Neural crest cell (in vitro differentiated cells): ENCODE measurements at places on chromosomes 11 and 22.

DNA sequence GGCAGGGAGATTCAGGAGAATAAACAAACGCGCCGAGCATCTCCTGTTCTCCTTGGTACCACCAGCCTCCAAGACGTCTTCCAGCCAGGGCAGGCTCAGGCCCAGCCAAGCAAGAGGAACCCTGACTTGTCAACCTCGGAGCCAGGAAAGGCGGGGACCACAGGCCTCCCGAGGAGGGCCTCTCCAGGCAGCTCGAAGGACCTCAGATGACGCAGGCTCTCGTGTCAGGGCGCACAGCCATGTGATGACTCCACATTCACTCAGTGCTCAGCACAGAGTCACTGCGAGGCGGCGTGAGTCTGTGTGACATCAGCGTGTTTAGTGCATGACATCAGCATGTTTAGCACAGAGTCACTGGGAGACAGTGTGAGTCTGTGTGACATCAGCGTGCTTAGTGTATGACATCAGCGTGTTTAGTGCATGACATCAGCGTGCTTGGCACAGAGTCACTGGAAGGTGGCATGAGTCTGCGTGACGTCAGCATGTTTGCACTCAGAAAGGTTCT is 241.4 kb downstream of the BRD1 start:
- no peak for DNase-seq

DNA sequence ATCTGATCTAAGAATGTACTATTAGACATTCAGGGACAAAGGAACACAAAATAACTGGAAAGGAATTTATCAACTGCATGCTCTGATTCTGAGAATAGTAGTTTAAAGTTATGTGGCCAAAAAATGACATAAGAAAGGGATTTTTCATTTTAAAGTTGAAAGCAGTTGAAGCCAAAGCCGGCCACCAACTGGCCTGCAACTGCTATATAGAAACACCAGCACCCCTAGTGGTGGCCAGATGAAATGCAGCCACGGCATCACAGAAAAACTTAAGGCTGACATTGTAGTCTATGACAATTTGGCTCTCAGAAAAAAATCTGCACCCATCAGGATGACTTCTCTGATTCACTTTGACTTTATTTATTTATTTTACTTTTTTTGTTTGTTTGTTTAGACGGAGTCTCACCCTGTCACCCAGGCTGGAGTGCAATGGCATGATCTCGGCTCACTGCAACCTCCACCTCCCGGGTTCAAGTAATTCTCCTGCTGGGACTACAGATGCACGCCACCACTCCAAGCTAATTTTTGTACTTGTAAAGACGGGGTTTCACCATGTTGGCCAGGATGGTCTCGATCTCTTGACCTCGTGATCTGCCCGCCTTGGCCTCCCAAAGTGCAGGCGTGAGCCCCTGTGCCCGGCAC is 59.2 kb downstream of the SLC35F2 start:
- peak; percentile 63 for DNase-seq

GRCh38 chr11:119830400-119830799 is 101.4 kb upstream of the NECTIN1 start:
- no peak for DNase-seq

DNA sequence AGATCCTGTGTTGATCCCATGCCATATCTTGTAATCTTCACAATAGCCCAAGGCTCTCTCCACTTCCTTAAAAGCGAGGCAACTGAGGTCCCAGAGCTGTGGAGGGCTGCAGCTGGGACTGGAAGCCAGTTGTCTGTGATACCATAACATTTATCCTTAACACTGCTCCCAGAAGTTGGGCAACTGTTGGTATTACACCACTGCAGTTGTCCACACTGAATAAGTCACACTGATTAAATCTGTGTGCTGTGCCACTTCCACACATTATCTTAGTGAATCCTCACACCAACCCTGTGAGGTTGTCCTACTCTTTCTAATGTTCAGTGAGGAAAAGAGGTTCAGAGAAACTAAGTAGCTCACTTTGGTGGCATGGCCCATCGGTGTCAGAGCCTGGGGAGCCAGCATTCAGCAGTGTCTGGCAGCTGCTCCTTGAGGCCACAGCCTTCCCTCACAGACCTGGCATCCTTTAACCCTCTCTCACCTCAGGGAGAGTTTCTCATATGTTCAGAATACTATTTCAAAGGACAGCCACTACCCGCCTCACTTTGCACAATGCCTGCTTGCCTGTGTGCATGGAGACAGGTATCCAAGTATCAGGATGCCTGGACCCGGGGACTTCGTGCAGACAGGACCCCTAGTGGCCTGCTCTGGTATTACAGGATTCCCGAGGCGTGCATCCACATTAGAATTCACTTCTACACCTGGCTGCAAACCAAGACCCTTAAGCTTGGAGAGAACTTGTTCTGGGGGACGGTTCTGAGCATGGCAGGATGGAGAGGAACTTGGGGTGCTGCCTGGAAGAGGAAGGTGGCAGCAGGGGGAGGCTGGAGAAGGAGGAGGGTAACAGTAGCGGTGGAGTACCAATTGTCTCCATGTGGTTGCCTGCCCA is 221.9 kb upstream of the TBCEL start:
- peak; percentile 74 for DNase-seq

DNA sequence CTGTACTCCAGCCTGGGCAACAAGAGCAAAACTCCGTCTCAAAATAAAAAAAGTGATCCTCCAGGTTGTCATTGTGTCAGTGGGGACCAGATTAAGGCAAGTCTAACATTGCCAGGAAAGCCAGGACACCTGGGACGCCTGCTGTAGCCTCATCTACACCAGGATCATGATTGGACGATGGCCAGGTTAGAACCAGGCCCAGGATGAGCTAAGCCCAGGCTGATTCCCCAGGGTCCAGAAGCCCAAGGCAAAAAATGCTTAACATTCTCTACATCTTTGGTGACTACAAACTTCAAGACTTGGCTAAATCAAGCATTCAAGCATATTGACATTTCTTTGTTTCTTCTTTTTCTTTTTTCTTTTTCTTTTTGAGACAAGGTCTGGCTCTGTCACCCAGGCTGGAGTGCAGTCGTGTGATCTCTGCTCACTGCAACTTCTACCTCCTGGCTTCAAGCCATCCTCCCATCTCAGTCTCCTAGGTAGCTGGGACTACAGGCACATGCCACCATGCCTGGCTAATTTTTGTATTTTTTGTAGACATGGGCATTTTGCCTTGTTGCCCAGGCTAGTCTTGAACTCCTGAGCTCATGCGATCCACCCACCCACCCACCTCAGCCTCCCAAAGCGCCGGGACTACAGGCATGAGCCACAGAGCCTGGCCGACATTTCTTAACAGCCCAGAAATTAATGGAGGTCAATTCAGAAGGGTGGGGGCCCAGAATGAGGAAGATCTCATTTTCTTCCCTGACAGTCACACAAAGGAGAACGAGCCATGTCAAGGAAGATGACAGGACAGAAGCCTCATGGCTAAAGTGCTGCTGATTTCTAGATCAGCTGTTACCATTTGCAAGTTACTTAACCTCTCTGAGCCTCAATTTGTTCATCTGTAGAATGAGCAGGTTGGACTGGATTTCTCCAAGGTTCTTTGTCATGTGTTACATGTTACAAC is 12.5 kb upstream of the PTPRJ start:
- DNase-seq: no peak

DNA sequence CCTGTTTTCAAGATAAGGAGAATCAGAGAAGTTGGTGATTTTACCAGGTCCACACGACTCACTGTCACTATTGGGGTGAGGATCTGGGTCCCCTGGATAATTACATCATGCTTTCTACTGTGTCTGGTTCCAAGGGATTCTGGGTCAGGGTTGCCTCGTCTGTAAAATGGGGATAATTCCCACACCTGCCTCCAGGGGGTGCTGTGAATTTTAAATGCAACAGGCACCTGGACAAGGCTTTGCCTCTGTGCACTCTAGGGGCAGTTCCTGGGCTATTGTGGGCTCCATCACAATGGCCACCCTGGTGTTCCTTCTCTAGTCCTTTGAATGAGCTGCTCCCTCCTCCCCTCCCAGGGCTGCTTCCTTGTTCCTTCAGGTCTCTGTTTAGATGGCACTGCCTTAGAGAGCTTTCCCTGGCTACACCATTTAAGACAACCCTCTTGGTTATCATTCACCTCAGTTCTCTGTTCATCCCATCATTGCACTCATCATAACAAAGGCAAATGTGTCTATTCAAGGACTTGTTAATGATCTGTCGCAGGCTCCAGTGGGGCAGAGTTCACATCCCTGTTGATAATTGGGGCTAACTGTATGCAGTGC is 178.6 kb downstream of the MIAT start:
- DNase-seq: peak; percentile 59

GRCh38 chr11:69392104-69392653 is 89.3 kb upstream of the LINC01488 start:
- DNase-seq: no peak
